ENCODE measurements at places on chromosomes 4 and X.

DNA sequence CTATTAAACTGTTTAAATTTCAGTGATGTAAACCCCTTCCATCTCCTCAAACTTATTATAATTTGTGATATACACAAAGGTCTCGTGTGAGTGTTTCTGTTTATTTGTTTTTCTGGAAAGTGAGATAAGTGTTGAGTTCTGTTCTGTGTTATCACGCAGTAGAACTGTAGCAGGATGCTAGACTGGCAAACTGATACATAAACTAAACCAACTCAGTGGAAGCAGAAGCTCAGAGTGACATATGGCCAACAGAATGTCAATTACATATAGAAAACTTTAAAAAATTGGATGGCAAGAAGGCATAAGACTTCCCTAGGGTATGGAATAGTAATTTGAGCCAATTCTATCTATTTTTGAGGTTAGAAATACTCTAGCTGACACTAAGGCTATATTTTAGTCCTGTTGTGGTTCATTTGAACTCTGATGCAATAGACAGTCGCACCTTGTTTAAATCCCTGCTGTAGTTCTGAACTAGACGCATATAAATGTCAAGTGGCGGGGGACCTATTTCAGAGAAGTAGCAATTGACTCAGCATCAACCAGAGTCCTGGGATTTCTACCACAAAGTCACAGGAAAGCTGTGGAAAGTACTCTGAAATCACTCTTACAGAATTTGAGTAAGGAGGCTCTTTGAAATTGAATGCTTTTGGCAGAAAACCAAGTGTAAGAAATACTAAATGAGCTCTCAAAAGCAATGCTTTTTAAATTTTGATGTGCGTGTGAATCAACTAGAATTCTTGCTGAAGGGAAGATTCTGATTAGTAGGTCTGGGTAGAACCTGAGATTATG is 294.4 kb downstream of the INPP4B start:
- no peak for DNase-seq

DNA sequence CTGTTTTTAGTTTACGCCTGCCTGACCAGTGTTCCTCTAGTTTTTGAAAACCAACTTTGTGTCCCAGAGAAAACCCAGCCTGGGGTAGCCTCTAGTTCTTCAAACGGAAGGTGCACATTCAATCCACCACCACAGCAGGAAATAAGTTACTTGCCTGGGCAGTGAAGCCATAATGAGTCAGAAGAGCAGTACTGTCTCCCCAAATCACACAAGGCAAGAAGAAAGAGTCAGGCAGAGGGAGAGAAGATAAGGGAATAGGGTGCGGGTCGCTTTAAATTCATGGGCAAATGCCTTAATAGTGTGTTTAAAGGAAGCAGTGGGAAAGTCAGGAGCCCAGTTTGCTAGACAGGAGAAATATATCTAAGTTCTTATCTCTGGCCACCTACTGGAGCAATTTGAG is 333.8 kb upstream of the GRIA3 start:
- no peak for DNase-seq

- no peak for DNase-seq
Measured at GRCh38 chr4:32180086-32180485, 1459.9 kb downstream of the PCDH7 start.

GRCh38 chrX:48083212-48083611 is 11.8 kb upstream of the ZNF630 start:
- DNase-seq, result no peak

- no peak for DNase-seq
Measured at GRCh38 chr4:8598391-8599090, 6.0 kb downstream of the CPZ start.

DNA sequence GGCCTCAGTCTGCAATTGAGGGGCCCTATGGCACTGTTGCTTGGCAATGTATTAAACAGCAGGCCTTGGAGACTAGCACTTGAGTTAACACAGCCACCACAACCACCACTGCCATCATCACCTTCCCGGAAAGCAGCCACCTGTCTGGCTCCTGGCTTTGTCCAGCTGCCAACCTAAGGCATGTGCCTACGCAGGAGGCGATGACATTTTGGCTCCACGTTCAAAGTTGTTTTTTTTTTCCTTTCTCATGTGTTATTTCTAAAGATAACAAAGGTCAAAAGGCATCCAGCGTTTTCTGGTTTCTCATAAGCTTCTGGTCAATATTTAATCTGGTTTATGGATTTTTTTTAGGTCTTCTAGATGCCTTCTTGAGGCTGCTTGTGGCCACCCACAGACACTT is 7.5 kb downstream of the CLDN2 start:
- DNase-seq, result no peak

GRCh38 chr4:20351360-20352162 is 99.9 kb downstream of the SLIT2 start:
- DNase-seq, result no peak

GRCh38 chr4:95798727-95799126 is 41.2 kb upstream of the PDHA2 start:
- DNase-seq, result no peak

GRCh38 chr4:85968945-85969819 is 390.7 kb downstream of the MAPK10 start:
- no peak for DNase-seq

GRCh38 chrX:106672527-106672926 is 54.0 kb upstream of the RNF128 start:
- DNase-seq, result no peak

All from GM12864 (cell line).